ENCODE measurements at places on chromosomes 5 and 9.

GRCh38 chr9:116737152-116737546 is 50.0 kb downstream of the TRIM32 start:
- peak; percentile 51 for DNase-seq

- DNase-seq: no peak
These were observed 7.2 kb downstream of the NACC2 start for GRCh38 chr9:136087741-136088480.

- DNase-seq: no peak
These were observed 795 bp downstream of the DAB2IP start for GRCh38 chr9:121652021-121652837.

DNA sequence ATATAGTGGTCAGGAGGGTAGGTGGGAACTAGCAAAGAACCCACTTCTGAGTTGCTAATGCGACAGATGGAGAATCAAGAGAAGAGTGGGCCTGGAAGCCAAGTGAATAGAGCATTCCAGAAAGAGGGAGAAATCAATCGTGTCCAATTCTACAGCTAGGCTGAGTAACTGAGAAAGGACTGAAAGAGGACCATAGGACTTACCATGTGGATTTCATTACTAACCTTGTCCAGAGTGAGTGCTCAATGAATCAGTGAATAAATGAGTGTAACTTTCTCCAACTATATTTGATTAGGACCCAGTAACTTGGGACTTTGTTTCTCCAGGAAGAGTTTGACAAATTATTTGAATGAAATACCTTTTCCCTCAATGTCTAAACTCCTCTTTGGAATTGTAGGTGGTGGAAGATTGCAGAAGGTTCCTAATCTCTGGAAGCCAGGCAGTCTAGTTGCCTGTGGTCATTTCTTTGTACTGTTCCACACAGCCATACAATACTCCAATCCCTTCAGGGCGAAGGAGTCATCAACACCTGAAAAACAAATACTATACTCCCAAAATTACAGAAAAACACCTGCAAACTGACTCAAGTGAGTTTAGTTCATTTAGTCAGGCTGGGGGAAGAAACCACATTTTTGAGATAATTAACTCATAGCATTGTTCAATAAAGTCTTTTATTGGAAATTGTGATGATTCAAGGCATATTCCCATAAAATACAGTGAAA is 2.6 kb upstream of the F2RL1 start:
- DNase-seq: no peak

DNA sequence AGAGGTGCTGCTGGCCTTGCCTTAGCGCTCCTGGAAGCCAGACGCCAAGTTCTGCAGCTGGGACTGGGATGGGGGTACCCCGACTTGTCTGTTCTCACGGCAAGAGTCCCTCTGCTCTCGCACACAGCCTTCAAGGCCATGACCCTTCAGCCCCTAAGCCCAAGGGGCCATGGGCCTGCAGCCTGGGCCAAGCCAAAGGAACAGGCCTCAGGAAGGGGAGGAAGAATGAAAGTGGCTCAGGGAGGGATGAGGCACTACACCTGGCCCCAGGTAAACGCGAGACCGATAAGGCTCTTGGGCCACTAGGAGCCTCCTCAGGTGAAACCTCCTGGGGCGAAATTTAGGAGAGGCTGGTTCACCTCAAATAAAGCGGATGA is 3.9 kb downstream of the EBF1 start:
- no peak for DNase-seq

DNA sequence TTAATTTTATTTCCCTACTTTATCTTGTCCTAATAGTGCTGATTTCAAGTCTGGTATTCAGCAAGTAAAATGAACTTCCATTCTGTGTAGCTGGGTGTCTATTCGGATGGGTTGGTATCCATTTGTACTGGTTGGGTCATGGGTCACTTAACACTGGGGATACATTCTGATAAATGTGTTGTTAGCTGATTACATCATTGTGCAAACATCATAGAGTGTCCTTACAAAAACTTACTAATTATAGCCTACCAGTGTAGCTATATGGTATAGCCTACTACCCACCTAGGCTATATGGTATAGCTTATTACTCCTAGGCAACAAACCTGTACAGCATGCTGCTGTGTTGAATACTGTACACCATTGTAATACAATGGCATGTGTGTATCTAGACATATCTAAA is 1373.7 kb upstream of the DMAC1 start:
- DNase-seq: no peak

DNA sequence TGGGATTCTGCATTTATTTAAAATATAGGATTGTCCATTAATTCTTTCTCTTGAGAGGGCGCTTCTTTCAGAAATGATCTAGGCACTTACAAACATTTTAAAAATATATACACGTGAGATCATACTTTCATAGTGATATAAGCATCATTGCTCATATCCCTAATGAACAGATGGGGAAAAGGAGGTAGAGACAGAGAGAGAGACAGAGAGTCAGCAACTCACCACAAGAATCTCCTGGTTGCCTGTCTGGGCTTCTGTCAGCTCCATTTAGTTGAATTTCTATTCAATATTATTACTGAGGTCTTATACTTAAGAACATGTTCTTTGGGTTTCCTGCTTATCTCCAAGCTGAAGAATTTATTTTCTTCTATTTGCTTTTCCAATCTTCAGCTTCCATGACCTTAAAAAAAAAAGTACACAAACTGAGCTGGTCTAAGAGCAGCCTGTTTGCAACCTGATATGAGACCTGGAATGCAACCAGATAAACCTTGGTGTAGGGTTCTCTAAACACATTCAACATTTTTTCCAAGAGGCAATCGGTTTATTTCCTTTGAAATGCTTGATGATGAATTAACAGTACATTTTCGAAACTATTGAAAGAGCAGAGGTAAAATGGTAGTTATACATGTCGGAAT is 51.6 kb upstream of the LIFR start:
- DNase-seq: peak; percentile 58
